Activated naive CD4-positive, alpha-beta T cell (primary cell): ENCODE measurements at places on chromosomes 3 and 15.

DNA sequence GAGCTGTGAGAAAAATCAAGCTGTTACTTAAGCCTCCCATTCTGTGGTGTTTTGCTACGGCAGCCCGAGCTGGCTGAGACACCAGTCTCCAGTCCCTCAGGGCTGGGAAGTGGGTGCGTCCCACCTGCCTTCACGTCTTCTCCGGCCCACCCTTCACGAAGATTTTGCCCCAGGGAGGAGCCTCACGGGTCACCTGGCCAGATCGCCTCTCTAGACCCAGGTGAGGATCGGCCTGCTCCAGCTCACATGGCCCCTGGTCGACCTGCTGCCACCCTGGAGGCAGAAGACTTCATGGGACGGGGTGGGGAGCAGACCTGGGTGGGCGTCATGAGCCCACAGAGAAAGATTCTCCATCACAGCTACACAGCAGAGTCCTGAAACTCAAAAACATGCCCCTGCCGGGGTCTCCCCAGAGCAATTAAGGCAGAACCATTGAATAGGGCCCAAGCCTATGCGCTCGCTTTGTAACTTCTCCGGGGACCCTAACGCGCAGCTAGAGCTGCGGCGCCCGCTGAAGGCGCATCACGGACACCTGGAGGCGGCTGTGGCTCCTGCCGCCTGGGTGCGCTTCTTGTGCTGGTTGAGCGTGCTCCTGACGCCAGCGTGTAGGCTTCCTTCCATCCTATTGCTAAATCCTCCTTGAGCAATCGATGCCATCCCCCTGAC lies 92.6 kb upstream of the ALDH1A3 start:
- DNase-seq, result no peak

DNA sequence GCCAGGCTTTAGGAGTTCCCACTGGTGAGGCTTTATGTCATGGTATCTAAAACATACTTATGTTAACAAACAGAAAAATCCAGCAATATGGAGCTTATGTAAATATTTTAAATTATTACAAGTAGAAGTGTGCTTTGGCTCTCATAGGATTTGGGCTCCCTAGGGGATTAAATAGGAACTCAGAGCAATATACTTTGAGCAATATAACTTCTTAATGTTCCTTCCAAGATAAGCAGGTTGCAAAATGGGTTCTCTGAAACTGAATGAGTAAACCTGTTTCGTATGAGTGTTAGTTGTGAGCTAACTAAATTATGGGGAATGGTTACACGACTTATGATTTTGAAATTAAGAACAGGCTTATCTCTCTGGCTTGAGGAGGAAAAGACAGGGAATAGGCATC lies 366.1 kb upstream of the ZNF385D start:
- DNase-seq, result no peak

- no peak for DNase-seq
Observed at GRCh38 chr3:14280326-14280725, 101.7 kb downstream of the LSM3 start.

DNA sequence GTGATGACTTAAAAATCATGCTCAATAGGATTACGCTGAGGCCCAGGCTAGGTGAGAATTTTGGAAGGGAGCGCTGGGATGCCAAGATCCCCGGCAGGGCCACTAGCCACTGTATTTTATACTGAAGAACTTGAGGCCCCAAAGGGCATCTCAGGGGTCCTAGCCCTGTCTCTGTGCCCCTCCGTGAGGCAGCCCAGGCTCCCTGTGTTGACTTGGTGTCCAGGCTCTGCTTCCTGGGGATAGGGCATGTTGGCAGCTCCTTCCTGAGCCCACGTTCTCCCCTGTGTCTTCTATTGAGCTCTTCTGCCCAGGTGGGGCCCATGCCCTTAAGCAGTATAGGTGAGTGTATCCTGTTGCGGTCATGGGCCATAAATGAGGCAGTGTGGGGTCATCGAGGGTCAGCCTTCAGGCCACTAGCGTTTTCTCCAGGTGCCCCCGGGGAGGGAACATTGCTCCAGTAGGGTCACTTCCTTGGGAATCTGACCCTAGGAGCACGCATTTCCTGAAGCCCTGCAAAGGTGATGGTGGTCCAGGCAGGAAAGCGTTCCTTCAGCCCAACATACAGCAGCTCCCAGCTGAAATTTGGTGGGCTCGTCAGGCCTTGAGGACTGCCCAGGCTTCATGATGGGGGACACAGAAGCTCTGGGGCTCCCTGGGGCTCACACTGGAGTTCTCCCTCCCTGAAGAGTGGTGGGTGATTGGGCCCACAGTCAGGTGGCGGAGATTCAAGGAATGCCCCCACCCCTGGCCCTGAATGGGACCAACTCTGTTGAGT lies 189.4 kb downstream of the UBE3A start:
- no peak for DNase-seq

DNA sequence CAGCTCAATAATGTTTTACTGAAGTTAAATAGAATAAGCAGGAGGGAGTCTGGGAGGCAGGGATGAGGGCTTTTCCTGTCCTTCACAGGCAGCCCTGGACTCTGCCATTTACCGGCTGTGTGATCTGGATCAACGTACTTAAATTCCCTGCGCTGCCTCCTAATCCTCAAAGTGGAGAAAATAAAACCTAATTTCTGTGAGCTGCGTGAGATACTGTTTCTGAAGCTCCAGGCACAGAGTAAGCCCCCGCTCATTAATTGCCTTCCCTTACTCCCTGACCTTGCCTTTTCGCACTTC lies 278 bp upstream of the PDIA5 start:
- no peak for DNase-seq

GRCh38 chr15:70047386-70048197 lies 50.1 kb downstream of the TLE3 start:
- no peak for DNase-seq

- DNase-seq, result no peak
Observed at GRCh38 chr15:31013863-31014607, 22.6 kb upstream of the MTMR10 start.

DNA sequence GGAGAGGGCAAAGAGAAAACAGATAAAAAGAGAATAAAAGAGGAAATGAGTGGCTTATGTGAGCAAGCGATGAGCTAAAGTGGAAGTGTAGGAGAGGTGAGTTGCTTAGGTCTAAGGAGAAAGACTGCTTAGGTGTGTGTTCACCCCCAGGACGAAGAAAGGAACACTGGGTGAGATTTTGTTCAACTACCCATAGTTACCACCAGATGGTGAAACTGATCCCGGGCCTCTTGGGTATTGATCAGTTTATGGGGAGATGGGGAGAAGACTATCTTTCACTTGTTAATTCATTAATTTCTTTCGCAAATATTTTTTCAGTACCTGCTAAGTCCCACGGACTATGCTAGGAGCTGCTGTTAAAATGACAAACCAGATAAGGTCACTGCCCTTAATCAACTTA lies 33.9 kb downstream of the GAP43 start:
- DNase-seq, result no peak

DNA sequence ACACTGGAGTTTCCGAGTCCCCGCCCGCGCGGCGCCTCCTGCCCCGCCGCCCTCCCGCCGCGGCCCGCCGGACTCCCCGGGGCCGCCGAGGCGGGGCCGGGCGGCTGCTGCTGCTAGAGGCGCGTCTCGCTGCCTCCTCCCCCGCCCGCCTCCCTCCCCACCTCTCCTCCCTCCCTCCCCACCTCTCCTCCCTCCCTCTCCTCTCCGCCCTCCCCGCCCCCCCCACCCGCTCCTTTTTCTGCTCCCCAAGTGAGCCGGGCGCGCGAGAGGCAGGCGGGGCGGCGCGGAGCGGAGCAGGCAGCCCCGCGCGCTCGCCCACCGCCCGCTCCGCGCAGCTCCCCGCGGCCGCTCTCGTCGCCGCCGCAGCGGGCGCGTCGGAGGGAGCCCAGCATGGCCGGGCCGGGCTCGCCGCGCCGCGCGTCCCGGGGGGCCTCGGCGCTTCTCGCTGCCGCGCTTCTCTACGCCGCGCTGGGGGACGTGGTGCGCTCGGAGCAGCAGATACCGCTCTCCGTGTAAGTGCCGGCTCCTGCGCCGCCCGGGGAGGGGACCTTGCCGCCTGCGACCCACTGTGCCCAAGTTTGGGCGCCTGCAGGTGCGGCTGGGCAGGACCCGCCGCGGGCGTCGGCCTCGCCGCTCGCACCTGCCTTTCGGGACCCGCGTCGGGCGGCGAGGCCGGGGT lies at the start of gene CACNA2D3:
CACNA2D3 (plus strand) TSS at position 229 of the 679 bp plus-strand sequence.
- DNase-seq, result no peak
